ENCODE measurements at places on chromosomes 2 and 18.
A peak's percentile ranks its signal among the peaks of the same experiment; 100 is the strongest.

- no peak for ATAC-seq
Measured at GRCh38 chr18:72107647-72108383, 436.3 kb downstream of the CBLN2 start.

DNA sequence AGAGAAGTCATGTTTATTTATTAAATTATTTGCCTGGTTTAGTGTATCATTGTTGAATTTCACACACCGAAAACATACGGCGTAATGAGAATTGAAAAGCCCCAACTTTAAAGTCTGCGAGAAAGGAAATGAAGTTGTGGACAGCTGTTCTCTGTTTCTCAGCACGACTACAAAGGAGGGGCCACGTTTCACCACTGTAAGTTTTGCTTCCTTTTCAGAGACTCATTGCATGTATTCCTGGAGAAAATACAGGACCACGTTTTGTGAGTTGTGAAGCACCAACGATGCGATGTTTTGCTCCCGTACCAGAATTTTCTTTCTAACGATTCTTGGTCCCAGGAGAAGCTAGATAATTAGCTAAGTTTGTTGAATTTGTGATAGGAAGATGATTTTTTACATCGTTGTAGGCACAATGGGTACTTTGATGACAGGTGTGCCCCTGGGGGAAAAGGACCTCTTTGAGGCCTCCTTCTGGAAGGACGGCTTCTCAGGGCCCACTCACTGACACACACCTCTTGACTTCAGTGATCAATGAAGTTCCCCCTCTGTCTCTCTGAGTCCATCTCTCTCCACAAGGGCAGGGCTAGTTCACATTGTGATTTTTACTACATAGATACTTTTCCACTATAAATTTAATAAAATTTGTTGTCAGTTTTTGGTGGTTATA, 23.7 kb upstream of the ACKR3 start:
- no peak for ATAC-seq

GRCh38 chr2:191679818-191680600, 2.1 kb downstream of the NABP1 start:
- peak; percentile 6 for ATAC-seq

- ATAC-seq: no peak
Measured at GRCh38 chr2:135931776-135932443, 53.5 kb downstream of the DARS1 start.

- ATAC-seq: no peak
Measured at GRCh38 chr2:149924549-149925213, 337.1 kb upstream of the MMADHC start.

- ATAC-seq: peak; percentile 10
Measured at GRCh38 chr2:218984239-218985020, 554 bp downstream of the FEV start.

DNA sequence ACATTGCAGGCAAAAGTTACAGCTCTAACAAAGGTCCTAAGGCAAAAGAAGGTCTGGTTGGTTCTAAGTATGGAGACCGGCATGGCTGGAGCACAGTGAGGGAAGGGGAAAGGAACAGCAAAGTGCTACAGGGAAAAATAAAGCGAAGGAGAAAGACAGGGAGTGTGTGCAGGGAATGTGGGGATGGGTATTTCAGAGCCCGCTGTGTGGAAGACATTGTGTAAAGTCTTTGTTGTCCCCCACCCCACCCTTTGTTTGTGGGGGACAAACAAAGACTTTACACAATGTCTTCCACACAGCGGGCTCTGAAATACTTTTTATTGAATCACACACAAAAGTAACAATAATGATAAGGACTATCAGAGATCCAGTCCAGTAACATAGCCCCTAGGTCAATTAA, 28.9 kb upstream of the C2orf15 start:
- ATAC-seq: no peak

DNA sequence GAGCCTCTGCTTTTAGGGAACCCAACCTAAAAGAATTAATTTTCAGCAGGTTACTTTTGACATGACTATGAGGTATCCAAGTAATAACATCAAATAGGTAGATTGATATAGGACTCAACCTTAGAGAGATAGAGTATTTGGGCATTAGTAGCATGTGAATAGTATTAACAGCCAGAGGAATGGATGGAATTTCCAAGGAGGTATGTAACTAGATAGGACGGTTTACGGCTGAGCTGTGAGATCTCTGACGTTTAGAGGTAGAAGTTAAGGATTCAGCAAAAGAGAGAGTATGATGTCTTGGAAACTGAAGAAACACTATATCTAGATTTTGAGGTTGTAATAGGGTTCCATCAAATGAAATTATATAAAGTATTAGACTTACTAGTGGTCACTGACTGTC, 70.3 kb downstream of the HNMT start:
- no peak for ATAC-seq

- ATAC-seq: 0 out of 3 replicates have a peak, but pooled peaks have one; percentile 22
Measured at GRCh38 chr2:101401906-101402305, 14.6 kb upstream of the CREG2 start.

Data from SK-N-SH treated with all-trans-retinoic acid at 6 μM for 48 hours (cell line).